Stimulated activated CD4-positive, alpha-beta T cell treated with anti-CD3 and anti-CD28 coated beads, TNF-alpha, amount 100 ng/mL, for 48 hours (primary cell): ENCODE measurements at places on chromosomes 6 and 20.
A peak's percentile ranks its signal among the peaks of the same experiment; 100 is the strongest.

GRCh38 chr20:39630215-39630908, 668.2 kb downstream of the DHX35 start:
- no peak for DNase-seq

GRCh38 chr6:11311970-11312369, 79.5 kb upstream of the NEDD9 start:
- DNase-seq = no peak

DNA sequence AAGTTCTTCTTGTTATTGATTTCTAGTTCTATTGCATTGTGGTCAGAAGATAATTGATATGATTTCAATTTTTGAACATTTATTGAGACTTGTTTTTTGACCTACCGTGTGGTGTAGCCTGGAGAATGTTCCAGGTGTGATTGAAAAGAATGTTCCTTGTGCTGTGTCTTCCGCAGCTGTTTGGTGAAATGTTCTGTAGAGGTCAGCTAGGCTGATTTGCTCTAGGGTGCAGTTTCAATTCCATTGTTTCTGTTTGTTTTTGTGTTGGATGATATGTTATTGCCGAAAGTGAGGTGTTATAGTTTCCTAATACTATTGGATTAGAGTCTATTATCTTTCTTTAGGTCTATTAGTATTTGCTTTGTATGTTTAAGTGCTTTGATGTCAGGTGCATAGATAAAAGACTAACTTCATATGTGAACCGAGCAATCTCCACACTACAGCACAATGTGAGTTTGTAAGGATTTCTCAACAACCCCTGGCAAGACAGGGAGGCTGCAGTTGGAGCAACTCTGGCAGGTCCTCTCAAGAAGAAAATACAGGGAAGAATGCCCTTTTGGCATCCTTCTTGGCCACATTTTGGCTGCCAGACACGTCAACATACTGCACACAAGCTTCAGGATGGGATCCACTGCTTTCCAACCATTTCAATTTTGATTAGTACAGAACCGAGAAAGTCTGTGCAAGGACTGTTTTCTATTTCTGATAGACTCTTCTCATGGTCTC, 320.7 kb downstream of the RNF144B start:
- DNase-seq = no peak

DNA sequence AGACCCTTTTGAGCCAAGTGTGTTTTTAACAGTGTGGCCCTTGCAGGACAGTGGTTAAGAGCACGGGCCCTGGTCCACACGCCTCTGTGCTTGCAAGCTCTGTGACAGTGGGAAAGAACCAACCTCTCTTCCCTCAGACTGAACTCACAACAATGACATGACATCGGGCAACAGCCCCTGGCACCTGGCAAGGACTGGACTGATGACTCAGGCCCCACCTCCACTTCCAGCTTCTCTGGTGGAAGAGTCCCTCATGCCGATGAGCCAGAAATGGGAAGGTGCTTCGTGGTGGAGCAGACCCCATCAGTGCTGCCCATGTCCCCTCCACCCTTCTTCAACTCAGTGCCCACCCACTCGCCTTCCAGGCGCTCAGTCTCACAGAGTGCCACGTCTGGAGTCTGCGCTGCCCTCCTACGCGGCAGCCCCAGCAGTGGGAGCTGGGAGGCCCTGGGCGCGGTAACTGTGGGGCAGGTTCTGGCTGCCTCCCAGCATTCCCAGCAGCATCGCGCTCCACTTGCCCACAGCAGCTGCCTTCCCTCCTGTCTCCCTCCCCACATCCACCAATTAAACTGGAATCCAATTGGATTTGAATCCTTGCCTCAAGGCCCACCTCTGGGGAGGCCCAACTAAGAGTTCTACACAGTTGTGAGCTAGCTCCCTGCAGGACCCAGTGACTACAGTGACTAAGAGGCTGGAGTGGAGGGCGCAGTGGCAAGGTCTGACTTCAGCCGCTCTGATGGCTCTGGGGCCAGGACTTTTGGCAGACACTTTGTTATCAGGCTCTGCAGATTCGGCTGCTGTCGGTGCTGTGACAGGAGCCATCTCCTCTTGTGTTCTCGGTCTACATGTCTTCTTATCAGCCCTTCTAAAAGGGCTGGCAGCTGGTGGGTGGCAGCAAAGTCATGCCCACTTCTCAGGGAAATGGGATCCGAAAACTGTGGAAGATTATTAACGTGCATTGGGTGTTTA, 156.8 kb upstream of the MLN start:
- no peak for DNase-seq

GRCh38 chr6:11416936-11417576, 120.5 kb upstream of the TMEM170B start:
- no peak for DNase-seq

GRCh38 chr20:47581090-47581489, 79.4 kb downstream of the NCOA3 start:
- DNase-seq = no peak

GRCh38 chr20:49163696-49164095, 24.4 kb downstream of the STAU1 start:
- DNase-seq = no peak

GRCh38 chr6:160121981-160122380, 366 bp downstream of the SLC22A1 start:
- DNase-seq = no peak

DNA sequence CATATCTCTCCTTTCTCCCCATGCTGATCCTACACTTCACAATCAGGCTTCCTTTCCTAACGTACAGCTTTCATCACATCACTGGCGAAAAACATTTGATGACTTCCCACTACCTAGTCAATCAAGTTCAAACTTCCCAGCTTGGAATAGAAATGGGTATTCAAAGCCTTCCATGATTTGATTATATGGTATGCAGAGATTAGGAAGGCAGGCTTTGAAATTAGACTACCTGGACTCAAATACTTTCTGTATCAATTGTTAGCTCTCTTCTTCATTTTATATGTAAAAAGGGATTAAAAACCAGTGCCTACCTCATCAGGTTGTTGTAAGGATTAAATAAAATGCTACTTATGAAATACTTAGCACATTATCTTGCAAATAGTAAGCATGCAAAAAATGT, 7.7 kb downstream of the NCOA6 start:
- DNase-seq = no peak

- peak; percentile 59 for DNase-seq
Observed at GRCh38 chr6:90393232-90393884, 96.7 kb upstream of the BACH2 start.

DNA sequence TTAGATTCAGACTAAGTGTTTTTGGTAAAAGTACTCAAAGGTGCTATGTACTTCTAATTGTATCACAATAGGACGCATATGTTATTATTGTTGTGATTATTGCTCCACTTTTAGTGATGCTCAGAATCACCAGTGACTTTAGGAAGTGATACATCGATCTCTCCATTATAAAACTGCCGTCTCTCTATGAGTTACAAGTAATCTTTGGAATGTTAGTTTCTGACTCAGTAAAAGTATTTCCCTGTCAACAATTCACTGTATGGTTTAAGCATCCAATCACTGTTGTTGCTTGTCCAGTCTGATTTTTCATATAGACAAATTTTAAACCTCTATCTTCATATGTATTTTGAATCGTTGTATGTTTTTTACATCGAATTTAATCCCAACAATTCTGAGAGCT, 9.4 kb downstream of the DCBLD1 start:
- no peak for DNase-seq

DNA sequence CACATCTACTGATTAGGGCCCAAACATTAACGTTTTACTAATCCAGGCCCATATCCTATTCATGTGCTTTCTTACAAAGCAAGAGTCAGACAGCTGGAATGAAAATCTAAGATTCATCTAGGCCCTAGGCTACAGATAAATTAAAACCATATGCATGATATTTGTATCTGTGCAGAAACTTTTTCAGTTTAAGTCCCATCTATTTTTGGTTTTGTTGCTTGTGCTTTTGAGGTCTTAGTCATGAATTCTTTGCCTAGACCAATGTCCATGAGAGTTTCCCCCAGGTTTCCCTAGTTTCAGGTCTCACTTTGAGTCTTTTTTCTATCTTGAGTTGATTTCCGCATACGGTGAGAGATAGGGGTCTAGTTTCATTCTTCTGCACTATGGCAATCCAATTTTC, 20.2 kb downstream of the ADNP start:
- DNase-seq = no peak

DNA sequence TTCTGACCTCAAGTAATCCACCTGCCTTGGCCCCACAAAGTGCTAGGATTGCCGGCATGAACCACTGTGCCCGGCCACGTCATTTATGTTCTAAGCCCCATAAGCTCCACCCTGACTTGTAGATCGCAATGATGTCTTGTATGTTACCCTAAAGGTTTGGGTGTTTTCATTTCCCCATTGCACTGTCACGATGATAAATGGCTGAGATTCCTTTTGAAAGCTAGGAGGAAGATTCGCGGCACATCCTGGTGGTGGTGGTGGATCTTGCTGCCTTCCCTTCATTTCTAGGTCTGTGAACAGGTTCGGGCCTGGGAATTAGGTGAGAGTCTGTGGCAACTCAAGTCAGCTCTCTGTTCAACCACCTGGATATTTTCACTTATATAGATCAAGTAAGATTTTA, 28.3 kb downstream of the MUC22 start:
- no peak for DNase-seq

GRCh38 chr20:51661609-51662178, 106.5 kb downstream of the ATP9A start:
- DNase-seq = peak; percentile 33

- DNase-seq = no peak
Observed at GRCh38 chr20:33900521-33901131, 89.5 kb downstream of the CHMP4B start.

- no peak for DNase-seq
Observed at GRCh38 chr20:10002866-10003265, 31.9 kb upstream of the ANKEF1 start.

DNA sequence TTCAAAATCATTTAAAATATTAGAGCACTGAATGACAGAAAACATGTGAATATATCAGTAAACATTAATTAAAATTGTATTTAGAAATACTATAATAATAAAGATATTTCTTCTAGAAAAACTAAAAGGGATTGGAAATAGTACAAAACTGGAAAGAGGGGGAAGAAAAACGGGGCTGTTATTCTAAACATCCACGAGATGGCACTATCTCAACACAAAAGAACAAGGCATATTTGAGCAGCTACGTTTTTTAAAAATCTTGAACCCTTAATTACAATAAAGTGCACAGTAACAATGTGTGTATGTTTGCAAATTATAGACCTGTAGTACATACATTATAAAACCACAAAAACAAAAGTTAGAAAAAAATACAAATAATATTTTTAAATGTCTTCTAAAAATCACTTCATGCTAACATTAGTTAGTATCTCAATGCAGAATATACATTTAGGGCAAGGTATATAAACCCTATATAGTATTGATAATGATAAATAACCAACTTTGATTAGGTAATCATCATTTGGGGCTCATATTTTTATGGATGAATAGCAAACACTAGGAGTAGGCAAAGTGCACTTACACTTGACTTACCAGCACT, 42.5 kb upstream of the PNISR start:
- no peak for DNase-seq

DNA sequence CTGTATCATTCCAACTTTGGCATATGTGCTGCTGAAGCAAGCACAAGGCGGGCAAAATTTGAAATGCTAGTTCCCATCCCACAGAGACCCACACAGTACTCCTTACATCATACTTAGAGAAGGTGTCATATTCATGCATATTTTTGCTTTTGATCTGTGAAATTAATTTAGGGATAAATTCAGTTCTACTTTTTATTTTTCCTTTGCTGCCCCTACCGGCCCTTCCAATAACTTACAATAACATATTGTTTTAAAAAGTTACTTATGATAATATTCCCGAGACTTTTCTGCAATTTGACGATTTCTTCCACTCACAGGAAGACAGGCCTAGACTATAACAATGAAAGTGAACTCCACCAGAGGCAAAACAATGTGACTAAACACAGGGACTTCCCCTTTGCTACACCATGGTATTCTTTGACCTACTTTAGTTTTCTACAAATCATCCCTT, 35.0 kb downstream of the SESN1 start:
- DNase-seq = no peak

DNA sequence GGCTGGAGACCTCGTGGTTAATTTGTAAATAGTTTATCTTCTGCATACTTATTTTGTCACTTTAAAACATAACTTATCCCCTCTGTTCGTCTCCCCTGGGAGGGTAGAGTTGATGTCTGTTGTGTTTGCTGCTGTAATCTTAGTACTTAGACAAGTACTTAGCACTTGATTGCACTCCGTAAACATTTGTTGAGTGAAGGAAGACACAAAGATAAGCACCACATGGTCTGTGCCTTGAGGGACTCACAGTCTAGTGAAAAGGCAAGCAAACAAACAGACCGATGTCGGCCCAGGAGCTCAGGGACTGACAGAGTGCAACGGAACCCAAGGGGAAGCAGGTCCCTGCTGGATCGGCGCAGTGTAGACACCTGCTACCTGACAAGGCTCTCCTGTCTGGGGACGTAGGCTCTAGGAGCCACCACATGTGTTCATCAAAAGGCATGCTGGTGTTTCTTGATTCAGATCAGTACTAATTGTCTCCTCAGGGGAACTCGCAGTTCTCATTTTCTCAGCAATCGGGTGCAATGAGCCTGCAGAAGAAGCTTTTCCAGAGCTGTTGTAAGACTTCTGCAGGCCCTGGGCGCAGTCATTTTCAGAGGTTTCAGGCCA, 31.4 kb downstream of the EDN3 start:
- DNase-seq = no peak

DNA sequence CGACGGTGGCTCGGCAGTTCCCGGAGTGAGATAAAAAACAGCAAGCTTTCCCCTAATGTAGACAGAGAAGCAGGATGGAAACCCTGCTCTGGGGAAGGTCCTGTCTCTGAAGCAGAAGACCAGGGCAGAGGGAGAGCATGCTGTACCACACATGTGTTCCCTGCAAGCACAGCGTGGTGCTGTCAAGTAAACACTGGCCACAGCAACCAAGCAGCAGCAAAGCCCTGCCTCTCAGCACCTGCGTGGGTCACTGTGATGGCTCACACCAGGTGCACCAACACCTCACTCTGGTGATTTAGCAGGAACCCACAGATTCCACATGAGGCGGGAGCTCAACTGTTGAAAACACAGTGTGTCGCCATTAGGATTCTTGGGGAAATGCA, 65.2 kb upstream of the TXNDC5 start:
- no peak for DNase-seq

DNA sequence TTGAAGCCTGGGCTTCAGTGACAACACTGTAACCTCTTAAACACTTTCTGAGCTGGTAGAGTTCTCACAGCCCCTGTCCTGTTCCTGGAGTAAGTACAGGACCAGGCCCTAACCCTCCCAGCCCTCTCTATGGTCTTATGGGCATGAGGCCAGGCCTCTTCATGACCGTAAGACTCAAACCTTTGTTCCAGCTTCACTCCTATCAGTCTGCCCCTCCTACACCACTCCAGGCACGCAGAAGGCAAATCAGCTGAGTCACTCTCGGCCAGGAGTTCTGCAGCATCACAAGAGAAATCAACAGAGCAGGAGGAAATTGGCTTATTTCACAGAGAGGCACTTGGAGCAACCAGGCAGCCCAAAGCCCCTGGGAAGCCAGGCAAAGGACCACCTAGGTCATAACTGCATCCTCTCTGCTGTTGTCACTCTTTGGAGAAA, 25.3 kb upstream of the CHD6 start:
- DNase-seq = no peak
